ENCODE measurements at places on chromosomes 4 and X.

- no peak for DNase-seq
Measured at GRCh38 chr4:3177426-3177825, 71.5 kb upstream of the MSANTD1 start.

GRCh38 chrX:20451929-20452328, 185.2 kb upstream of the RPS6KA3 start:
- DNase-seq: no peak

DNA sequence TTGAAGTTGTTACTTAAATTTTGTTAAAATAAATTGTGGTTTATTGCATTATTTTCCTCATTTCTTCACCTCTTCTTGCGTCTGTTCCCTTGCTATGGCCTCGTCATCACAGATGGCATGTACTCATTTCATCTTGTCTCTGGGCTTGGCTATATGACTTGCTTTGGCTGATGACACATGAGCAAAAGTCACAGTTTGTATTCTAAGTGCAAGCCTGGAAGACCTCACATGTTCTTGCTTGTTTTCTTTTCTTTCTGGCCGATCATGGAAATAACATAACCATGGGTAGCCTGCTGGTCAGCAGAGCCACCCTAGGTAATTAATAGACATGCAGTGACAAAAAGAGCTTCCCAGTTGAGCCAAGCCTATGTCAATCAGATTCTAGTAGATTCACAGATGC, 527.9 kb downstream of the SPRY1 start:
- DNase-seq: no peak

DNA sequence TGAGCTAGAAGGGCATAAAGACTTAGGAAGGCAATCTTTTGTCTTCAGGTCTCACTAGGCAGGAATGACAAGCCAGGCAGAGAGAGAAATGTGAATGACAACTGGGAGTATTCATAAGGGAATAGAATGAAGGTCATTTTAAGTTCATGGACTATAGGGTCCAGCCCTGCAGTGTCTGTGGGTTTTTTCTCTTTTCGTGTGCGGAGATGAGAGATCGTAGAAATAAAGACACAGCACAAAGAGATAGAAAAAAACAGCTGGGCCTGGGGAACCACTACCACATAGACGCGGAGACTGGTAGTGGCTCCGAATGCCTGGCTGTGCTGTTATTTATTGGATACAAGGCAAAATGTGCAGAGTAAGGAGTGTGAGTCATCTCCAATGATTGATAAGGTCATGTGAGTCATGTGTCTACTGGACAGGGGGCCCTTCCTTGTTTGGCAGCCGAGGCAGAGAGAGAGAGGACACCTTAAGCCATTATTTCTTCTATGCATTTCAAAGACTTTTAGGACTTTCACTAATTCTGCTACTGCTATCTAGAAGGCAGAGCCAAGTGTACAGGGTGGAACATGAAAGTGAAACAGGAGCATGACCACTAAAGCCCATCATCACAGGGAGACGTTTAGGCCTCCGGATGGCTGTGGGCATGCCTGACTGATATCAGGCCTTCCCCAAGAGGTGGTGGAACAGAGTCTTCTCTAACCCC, 921.8 kb upstream of the PCDH10 start:
- DNase-seq: no peak

- no peak for DNase-seq
Measured at GRCh38 chr4:17875402-17876070, 64.8 kb downstream of the NCAPG start.

- no peak for DNase-seq
Measured at GRCh38 chr4:41913509-41913908, 21.7 kb upstream of the TMEM33 start.

GRCh38 chrX:10537308-10537707, 83.1 kb downstream of the MID1 start:
- no peak for DNase-seq

DNA sequence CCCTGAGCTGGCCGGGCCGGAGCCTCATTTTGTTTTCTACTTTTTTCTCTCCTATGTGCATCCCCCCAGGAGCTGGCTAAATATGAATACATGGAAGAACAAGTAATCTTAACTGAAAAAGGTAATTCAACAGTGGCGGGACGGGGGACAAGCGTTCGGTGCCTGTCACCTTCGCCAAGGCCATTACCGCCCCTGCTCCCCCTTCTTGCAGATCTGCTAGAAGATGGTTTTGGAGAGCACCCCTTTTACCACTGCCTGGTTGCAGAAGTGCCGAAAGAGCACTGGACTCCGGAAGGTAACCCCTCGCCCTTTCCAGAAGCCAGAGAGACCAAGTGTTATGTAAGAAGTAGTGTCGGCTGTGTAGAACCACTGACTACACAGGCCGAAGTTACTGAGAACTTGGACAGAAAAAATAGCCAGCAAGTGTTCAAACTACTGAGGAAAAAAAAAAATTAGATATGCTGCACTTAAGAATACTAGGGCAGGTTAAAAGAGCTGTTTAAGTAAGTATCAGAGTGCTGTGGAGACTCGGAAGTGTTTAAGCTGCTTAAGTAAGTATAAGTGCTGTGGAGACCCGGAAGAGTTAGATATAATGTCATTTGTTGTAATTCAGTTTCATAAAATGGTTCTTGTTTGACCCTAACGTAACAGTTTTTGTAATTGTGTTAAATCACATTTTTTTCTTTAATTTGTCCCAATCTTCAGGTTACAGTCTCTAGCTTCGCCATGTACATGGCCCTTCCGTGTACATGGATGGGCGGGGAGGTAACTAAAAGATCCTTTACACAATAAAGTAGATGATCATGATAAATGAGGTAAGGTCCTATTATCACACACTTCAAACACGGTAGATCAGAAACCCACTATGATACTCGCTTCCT, 856 bp downstream of the SAT1 start:
- DNase-seq: no peak

DNA sequence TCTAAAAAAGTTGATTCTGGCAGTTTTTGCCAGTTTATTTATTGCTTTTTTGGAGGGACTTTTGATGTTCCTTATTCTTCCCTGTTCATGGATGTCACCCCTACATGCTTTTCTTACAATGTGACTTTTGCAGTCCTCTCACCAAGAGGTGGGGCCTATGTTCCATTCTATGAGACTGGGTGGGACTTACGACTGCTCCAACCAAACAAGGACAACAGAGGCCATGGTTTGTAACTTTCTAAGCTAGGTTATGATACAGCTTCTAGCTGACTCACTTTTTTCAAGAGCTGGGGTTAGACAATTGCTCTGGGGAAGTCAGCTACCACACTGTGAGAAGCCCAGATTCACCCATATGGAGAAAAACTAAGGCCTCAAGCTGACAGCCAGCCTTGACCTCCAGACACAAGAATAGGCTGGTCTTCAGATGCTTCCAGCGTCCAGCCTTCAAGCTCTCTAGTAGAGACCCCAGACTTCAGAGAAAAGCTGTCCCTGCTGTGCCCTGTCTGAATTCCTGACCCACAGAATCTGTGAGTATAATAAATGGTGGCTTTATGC, 39.5 kb downstream of the ENOPH1 start:
- DNase-seq: peak; percentile 17

- no peak for DNase-seq
Measured at GRCh38 chr4:91829531-91829930, 474.2 kb upstream of the GRID2 start.

DNA sequence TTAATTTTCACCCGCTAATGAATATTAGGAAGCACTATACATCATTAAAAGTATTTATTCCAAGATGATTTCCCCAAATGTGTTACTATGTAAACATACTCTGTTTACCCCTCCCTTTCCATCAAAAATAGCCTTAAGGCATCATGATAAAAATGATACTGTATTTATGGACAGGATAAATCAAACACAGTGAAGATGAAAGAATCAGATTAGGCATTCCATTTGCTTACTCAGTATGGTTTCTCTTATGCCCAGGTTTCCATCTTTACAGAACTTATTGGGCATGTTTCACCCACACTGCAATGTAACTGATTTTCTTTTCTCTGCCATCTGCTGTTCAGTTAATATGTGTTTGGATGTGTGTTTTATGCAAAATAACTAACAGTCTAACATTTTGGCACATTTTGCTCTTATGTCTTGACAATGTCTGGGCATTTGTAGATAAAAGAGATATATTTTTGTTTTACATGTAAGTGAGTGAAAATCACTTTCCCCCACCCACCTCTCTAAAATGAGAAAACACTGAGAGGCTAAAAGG, 445.2 kb downstream of the RPA4 start:
- peak; percentile 12 for DNase-seq

DNA sequence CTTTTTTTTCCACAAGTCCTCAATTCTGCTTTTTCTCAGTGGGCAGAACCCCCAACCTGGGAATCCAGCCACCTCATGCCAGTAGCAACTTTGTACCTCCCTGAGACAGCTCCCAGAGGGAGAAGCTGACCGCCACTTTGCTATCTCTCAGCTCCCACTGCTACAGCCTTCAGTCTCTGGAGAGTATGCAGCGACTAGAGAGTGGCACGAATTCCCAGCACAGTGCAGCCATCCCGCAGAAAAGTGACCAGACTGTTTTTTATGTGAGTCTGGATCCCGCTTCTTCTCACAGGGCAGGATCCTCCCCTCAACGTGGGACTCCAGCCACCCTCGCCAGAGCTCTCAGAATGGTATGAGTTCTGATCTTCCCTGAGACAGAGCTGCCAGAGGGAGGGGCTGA, 1234.6 kb downstream of the FAM133A start:
- DNase-seq: no peak

- DNase-seq: no peak
Measured at GRCh38 chrX:20685652-20686051, 418.9 kb upstream of the RPS6KA3 start.

DNA sequence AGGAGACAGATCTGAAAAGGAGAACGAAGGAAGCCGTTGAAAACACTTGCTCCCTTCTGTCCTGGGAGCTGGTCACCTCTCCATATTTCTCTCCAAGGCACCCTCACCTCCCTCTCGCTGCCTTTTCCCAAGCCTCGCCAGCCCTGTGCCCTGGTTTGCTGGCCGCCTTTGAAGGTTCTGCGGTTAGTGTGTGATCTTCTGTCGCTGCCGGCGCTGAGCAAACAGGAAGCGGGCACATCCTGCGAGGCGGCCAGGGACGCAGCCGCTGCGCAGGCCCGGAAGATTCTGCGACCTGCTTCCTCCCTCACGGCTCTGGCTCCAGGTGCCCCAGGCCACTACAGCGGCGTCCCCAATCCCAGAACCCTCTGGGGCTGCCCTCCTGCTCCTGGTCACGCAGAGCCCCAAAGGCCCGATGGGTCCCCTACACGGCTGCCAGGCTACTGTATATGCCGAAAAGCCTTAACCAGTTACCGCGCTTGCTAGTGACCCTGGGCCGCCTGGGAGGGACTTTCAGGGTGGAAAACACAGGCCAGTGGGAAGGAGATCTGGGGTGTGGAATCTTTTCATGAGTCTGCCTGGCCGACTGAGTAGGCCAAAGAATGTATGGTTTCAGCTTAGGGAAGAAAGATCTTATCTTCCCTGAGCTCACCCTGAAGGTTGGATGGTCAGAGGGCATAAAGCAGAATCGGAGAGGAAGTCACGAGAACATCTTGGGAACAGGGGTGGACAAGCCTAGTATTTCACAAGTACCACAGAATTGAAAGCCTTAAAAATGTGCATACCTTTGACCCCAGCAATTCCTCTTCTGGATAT, 2.3 kb upstream of the SASH3 start:
- no peak for DNase-seq

GRCh38 chrX:80812176-80812575, 2.5 kb upstream of the BRWD3 start:
- DNase-seq: no peak

DNA sequence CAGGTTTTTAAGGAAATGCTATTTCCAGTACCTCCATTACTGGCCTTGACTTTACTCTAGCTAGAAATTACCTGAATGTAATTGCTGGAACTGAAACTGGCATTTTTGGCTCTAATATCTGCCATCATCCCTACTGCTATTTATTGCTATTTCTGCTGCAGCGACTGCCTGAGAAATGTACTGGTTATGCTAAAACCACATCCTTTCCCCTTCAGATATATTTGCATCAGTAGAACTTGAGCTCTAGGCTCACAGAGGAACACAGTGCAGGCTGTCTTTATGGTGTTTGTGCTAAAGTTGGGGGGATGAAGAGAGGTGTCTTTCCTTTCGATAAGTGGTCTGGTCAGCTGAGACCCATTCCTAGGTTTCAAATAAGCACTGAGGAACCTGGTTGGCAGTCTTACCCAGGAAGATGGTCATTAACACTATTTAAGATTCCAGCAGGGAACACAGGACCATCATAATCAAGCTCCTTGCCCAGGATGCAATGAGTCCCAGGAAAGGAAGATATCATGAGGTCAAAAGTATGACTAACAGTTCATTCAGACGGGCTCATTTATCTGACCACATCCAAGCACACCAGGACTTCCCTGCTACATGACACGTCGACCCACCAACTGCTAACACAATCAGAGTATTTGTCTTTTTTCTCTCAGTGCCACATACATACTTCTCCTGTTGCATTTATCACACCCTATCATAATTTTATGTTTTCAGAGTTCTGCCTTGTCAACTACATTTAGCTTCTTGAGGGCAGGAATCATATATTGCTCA, 137.4 kb downstream of the GABRA3 start:
- no peak for DNase-seq

DNA sequence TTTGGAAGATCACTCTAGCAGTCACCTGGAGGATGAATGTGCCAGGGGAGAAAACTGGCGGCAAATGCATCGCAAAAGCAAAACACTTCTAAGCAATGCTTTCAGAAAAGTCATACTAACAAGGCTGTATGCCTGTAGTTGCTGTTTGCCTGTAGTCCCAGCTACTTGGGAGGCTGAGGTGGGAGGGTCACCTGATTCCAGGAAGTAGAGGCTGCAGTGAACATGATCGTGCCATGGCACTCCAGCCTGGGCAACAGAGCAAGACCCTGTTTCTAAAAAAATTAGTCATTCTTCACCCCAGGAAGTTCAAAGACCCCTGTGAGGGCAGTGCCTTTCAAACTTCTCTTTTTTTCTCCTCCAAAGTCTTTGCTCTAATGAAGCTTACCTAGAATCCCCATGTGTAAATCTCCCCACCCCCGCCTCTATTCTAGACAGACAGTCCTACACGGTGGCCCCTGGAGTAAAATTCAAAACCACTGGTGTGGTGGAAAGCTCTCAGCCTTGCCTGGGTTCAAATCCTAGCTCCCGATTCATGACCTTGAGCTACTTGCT, 5.5 kb downstream of the SOWAHD start:
- no peak for DNase-seq

GRCh38 chr4:1405254-1405635, 997 bp downstream of the NKX1-1 start:
- no peak for DNase-seq

DNA sequence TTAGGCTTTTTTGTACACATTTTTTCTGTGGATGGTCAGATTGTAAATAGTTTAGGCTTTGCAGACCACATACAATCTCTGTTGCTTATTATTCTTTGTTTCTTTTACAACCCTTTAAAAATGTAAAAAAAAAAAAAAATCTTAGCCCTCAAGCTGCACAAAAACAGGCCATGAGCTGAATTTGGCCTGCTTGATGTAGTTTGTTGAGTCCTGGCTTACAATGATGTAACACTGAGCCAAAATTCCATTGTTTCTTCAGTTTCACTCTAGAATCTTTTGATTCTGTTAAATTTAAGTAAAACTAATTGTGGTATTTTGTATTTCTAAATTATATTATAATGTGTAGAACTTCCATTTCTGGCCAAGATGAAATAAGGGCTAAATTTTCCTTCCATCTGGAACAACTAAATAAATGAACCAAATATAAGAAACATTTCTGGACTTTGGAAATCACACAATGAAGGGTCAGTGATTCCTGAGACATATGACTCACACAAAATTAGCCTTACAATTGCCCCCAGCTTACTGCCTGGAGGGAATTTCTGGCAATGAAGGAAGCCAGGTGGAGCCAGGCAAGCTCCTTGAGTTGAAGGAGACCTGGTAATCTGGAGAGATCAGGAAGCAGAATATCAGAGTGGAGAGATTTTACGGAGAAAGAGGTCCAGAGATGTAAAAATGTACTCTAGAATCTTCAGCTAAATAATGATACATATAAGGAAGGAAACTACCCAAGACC, 29.8 kb downstream of the IQCM start:
- no peak for DNase-seq

All from NCI-H146 (cell line).